Activated naive CD4-positive, alpha-beta T cell treated with anti-CD3 and anti-CD28 coated beads for 36 hours (primary cell): ENCODE measurements at places on chromosomes 16 and 17. TPM values are rescaled to one million over a fixed set of nuclear protein-coding genes. Genes with fewer than 3 reads are reported as not detected.
A peak's percentile ranks its signal among the peaks of the same experiment; 100 is the strongest.

Gene PTX4
- not detected for total RNA-seq

GRCh38 chr17:77363821-77364361, 223.1 kb downstream of the SEC14L1 start:
- H3K4me3 ChIP-seq, result peak overlapping the region; percentile 50
- DNase-seq, result peak; percentile 62
- peaks cover 46% of the 10 kb centered on the region for H3K4me1 ChIP-seq
- no peaks in the 10 kb centered on the region for H3K27me3 ChIP-seq
- H3K27ac ChIP-seq, result no peak overlapping the region
- no peaks in the 10 kb centered on the region for H3K36me3 ChIP-seq

GRCh38 chr17:27975146-27976011, 67.1 kb upstream of the NLK start:
- H3K36me3 ChIP-seq, result no peaks in the 10 kb centered on the region
- H3K4me1 ChIP-seq, result no peaks in the 10 kb centered on the region
- no peak for DNase-seq
- no peaks in the 10 kb centered on the region for H3K27me3 ChIP-seq
- no peak overlapping the region for H3K27ac ChIP-seq
- no peak overlapping the region for H3K4me3 ChIP-seq

- no peaks in the 10 kb centered on the region for H3K36me3 ChIP-seq
- H3K4me3 ChIP-seq, result no peak overlapping the region
- H3K27me3 ChIP-seq, result no peaks in the 10 kb centered on the region
- peak overlapping the region; percentile 31 for H3K27ac ChIP-seq
- H3K4me1 ChIP-seq, result peaks cover 30% of the 10 kb centered on the region
- peak; percentile 48 for DNase-seq
These were observed 10.5 kb upstream of the CYLD start for GRCh38 chr16:50731130-50731988.

GRCh38 chr17:51371732-51372151, 111.4 kb downstream of the UTP18 start:
- H3K4me3 ChIP-seq, result peak overlapping the region; percentile 31
- H3K27me3 ChIP-seq, result no peaks in the 10 kb centered on the region
- peaks cover 20% of the 10 kb centered on the region for H3K4me1 ChIP-seq

- peaks cover 9% of the 10 kb centered on the region for H3K27me3 ChIP-seq
- no peaks in the 10 kb centered on the region for H3K4me1 ChIP-seq
- H3K27ac ChIP-seq, result no peak overlapping the region
- H3K36me3 ChIP-seq, result no peaks in the 10 kb centered on the region
- H3K4me3 ChIP-seq, result no peak overlapping the region
These were observed 56.2 kb upstream of the TEKT3 start for GRCh38 chr17:15397620-15398019.

GRCh38 chr17:14840616-14841231, 424.4 kb downstream of the PMP22 start:
- H3K36me3 ChIP-seq, result no peaks in the 10 kb centered on the region
- no peaks in the 10 kb centered on the region for H3K4me1 ChIP-seq
- no peak overlapping the region for H3K27ac ChIP-seq
- no peak for DNase-seq
- no peak overlapping the region for H3K4me3 ChIP-seq

DNA sequence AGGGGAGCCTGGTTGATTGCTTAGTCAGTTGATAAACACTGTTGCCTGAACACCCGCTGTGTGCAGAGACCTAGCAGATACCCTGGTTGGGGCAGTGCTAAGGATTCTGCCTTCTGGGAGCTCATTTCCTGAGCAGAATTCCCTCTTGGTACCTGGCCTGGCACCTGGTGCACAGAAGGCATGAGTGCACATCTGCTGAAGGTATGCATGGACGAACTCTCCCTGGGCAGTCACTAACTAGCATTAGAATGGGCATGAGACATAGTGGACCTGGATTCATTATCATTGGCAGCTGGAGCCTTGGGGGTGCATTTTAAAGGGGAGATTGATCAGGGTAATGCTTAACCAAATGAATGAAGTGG, 13.1 kb downstream of the ADCY7 start:
- H3K4me1 ChIP-seq, result peaks cover 96% of the 10 kb centered on the region
- no peak overlapping the region for H3K27ac ChIP-seq

GRCh38 chr17:74119049-74119580, 84.4 kb upstream of the RPL38 start:
- H3K4me1 ChIP-seq, result no peaks in the 10 kb centered on the region
- no peak overlapping the region for H3K27ac ChIP-seq
- no peaks in the 10 kb centered on the region for H3K36me3 ChIP-seq
- no peak for DNase-seq
- H3K27me3 ChIP-seq, result peaks cover 8% of the 10 kb centered on the region
